GM12892 (cell line): ENCODE measurements at places on chromosomes 3 and 15.

GRCh38 chr15:91892436-91892835, 38.9 kb downstream of the SLCO3A1 start:
- no peak for DNase-seq

DNA sequence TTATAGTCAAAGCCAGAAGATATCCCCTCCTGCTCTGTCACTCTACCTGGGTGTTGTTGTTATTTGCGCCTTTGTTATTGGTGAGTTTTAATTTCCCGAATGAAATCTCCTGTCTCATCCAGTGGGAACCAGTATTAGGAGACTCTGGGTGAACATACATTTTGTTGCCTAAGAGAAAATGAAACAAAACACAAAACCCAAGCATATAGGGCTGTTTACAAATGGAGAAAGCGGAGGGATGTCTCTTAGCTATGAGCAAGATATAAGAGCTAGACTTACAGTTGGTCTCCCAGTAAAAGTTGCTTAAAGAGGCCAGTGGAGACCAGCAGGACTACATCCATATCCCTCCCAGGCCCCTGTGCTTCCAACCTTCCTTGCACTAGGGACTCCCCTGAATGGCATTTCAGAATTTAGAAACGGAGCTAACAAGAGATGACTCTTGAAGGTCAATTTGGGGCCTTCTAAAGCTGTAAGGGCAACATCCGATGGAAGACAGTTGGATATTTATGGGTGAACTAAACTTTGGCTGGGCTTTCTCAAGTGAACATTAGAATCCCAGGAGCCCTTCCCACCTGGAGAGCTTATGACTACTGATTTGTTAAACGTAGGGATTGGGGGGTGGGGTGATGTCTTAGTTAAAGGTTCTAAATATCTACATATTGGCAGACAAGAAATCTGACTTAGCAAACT, 2.7 kb downstream of the EOMES start:
- DNase-seq: no peak

DNA sequence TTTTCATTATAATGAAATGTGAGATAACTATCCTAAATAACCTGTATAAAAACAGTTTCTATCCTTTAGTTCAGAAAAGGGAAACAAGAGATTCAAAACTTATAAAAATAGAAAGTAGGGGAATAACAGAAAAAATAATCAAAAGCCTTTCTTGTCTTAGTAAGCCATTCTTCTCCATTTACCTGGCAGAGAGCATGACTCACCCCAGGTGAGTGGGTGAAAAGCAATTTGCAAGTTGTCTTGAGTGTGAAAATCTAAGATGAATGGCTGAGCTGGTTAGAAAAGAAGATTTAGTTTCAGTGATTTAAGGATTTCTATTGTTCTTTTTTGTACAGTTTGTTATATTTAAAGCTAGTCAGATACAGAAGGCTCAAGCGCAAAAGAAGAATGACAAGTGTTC, 702.0 kb downstream of the GRM7 start:
- no peak for DNase-seq

GRCh38 chr3:22893644-22894325, 309.3 kb upstream of the UBE2E2 start:
- DNase-seq: no peak

DNA sequence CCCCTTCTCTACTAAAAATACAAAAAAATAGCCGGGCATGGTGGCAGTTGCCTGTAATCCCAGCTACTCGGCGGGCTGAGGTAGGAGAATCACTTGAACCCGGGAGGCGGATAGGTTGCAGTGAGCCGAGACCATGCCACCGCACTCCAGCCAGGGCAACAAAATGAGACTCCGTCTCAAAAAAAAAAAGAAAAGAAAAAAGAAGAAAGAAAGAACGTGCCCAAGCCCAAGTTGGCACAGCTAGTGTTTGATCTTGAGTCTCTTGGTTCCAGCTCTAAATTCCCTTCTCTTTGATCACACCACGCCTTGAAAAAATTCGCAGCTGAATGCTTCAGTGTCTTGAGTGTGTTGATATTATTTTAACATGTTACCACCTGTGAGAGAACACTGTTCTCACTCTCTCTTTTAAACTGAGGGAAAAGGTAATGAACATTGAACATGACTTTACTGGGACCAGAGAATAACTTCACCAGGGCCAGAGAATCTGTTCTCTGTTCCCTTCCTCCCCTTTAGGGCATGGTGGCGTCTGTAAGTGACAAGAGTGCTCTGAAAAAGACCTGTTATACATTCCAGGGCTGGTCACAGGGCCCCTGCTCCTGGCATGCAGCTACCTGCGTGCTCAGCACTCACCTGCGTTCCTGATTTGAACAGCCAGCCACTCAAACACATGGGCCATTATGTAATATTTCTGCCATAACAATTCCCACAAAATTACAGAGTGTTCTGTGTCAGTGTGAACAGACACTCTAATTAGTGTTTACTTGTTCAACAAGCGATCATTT, 19.0 kb downstream of the SLCO3A1 start:
- DNase-seq: no peak

- DNase-seq: no peak
Measured at GRCh38 chr3:98705694-98706093, 57.4 kb upstream of the ST3GAL6 start.

- no peak for DNase-seq
Measured at GRCh38 chr3:148962513-148962912, 28.8 kb upstream of the GYG1 start.

DNA sequence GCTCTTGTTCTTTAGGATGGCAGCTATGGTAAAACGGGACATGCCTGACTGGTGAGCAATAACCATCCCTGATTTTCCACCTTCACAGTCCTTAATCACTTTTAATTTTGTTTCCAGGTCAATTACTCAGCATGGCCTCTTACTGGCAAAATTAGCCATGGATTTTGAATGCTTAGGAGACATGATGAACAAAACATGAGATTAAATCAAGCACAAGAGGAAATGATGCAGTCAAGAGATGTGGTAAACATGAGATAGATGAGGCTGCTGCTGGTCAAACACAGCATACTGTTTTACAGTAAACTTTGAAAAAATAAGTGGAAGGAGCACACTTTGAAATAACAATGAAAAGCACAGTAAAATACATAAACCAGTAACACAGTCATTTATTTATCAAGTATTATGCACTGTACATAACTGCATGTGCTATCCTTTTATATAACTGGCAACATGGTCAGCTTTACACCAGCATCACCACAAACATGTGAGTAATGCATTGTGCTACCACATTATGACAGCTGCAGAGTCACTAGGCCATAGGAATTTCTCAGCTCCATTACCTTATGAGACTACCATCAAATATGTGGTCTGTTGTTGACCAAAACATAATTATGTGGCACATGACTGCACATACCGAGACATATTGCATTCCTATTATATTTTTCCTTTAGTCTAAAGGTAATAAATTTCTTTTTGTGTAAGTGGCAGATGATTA, 30.1 kb upstream of the ZNF502 start:
- no peak for DNase-seq

- no peak for DNase-seq
Measured at GRCh38 chr15:58484791-58485600, 53.2 kb downstream of the LIPC start.

DNA sequence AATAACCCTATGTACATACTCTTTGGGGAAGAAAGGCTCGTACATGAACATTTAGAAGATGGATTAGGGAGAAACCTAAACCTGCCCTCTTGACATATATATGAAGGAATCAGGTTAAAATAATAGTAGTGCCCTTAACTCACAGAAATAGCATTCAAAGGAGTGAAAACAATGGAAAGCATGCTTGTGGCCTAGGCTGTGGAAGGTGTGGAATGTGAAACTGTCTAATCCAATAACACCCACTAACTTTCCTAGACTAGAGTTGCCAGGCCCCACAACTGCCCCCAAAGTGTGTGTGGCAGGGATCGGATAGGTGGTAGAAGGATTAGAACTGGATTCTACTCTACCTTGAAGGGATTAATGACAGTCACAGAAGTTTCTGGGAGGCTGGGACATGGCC, 317.4 kb upstream of the LRRFIP2 start:
- DNase-seq: no peak

GRCh38 chr15:47670365-47670764, 46.9 kb upstream of the SEMA6D start:
- DNase-seq: no peak

DNA sequence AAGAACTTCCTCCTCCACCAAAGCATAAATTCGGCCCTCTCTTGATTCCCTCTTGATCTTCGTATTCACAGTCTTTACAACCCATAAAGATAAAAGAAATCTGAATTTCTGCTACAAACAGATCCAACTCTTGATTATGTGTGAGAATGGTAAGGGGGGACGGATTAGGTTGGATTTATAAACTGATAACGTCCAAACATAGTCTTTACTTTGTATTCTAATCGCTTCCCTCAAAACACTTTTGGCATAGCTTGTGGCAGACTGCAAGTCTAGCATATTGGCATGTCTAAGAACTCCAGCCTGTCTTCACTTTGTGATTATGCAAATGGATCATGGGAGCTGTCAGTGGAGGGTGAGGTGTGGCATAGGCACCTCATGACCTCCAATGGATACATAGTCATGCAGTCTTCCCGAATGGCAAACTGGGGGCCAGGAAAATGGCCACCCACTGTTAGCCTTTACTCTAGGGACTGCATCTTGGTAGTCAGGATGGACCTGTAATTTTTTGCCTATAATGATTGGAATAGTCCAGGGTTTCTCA, 24.3 kb upstream of the GPR171 start:
- DNase-seq: no peak

- DNase-seq: no peak
Measured at GRCh38 chr15:79154483-79155135, 64.0 kb upstream of the RASGRF1 start.

DNA sequence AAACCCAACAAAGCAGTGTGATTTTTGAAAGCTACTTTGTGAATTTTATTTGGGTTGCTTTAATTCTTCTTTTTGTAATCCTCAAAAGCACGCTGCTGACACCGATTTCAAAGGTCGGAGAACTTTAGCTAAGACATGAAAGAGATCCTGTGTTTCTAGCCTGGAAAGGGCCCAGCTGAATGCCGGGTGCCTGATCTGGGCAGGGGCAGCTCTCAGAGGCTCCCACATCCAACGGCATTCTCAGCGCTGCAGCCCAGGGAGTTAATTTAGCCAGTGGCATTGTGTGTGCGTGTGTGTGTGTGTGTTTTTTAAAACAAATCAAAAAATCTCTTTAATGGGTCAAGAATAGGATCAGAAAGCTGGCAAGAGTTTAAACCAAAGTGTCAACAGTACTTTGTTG, 6.6 kb downstream of the RBP1 start:
- DNase-seq: no peak

DNA sequence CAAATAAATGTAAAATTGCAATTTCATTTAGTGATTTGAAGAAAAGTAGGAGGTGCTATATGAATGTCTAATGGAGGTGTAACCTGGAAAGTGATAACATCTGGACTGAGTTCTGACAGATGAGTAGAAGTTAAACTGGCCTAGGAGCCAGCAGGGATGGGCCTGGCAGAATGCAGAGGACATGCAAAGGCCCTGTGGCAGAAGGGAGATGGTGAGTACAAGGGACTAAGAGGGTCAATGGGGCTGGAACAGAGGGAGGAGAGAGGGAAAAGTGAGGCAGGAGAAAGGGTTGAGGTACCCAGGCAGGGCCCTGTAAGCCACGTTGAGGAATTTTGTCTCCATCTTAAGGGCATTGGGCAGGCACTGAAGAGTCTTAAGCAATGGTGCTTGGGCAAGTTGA, 3.4 kb upstream of the PPP1R14D start:
- DNase-seq: no peak

DNA sequence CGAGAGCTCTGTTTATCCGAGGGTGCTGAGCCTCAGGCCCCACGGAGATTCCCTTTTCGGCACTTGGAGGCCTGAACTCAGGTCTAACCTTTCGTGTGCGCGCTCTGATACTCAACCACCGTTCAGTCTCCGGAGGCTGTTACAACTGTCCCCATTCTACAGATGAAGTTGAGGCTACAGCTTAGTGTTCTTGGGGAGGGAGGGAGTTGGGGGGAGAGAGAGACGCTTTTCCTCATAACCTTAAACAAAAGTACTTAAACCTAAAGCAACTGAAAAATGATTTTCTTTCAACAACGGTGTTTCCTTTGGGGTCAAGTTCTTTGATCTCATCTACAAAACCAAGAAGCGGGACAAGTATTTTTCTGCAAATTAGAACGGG, 952 bp upstream of the CHST2 start:
- DNase-seq: no peak
